Activated B cell treated with CpG ODN at 0.5 μM for 24 hours (primary cell): ENCODE measurements at places on chromosomes 5 and 9. TPM values are rescaled to one million over a fixed set of nuclear protein-coding genes. Genes with fewer than 3 reads are reported as not detected.

DNA sequence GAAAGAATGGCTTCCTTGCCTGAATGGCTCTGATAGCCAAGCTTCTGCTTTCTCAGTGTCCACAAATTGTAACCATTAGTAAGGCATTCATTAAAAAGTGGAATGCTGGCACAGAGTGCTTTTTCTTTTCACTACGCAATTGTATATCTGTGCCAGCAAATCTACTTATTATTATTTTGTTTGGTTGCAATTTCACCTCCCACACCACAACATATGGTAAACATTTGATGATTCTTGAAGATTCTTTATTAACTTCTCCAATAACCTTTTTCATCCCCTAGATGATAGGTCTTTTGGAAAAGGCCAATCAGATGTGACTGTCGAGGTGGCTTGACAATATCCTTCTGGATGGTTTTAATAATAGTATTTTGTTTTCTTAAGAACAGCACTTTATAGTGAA, 234.1 kb downstream of the TMEM38B start:
- no peaks in the 10 kb centered on the region for H3K27me3 ChIP-seq
- DNase-seq, result no peak

DNA sequence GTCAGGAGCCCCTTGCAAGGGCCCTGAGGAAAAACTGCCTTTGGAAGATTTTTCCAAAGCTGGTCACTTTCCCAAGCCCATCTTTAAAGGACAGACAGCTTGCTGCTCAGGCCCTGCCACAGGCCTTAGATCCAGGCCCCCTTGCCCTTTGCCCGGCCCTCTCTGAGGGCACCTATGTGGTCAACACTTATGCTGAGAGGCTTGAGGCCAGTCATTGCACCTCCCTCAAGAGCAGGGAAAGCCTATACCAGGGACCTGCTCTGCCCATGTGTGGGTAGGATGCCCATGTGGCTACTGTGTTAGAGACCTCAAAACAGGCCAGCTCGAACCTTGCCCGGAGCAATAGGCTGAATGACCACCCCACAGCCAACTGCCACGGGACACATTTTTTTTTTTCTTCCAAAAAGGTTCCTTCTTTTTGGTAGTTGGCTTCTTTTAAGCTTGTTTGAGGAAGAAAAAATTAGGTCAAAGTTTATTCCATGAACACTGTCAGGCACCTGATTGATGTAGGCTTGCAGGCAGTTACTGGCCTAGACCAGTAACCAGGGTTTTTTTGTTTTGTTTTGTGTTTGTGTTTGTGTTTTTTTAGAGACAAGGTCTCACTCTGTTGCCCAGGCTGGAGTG, 3.8 kb downstream of the TCF7 start:
- H3K4me1 ChIP-seq, result peaks cover 36% of the 10 kb centered on the region
- H3K4me3 ChIP-seq, result no peak overlapping the region
- H3K27me3 ChIP-seq, result no peaks in the 10 kb centered on the region
- no peak overlapping the region for H3K27ac ChIP-seq
- H3K36me3 ChIP-seq, result peaks cover 5% of the 10 kb centered on the region
- no peak for DNase-seq

DNA sequence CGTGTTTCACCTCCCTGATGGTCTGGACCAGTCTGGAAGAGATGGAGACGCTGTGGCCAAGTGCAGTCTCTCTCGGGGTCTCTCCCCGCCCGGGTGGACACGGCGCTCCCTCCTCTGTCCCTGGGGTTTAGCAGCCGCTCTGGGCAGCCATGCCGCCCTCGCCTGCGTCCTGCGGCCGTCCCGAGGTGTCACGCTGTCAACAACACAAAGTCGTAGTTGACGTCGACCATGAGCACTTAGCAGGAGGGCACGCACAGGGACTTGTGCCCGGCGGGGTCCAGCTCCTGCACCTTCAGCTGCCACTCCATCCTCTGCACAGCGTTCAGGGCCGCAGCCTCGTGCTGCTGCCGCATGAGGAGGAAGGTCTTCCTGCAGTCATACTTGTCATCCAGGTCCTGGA, 368.9 kb downstream of the CDH9 start:
- no peaks in the 10 kb centered on the region for H3K4me1 ChIP-seq
- DNase-seq, result no peak
- H3K4me3 ChIP-seq, result no peak overlapping the region
- no peaks in the 10 kb centered on the region for H3K36me3 ChIP-seq

GRCh38 chr9:136078498-136079011, 16.5 kb downstream of the NACC2 start:
- peaks cover 13% of the 10 kb centered on the region for H3K4me1 ChIP-seq
- H3K36me3 ChIP-seq, result no peaks in the 10 kb centered on the region
- H3K4me3 ChIP-seq, result no peak overlapping the region
- DNase-seq, result no peak

GRCh38 chr9:110604171-110604601, 24.6 kb upstream of the SVEP1 start:
- no peak for DNase-seq
- H3K27ac ChIP-seq, result no peak overlapping the region
- H3K27me3 ChIP-seq, result peaks cover 6% of the 10 kb centered on the region
- no peaks in the 10 kb centered on the region for H3K36me3 ChIP-seq
- H3K4me3 ChIP-seq, result no peak overlapping the region
- no peaks in the 10 kb centered on the region for H3K4me1 ChIP-seq

Gene UNC13B
- total RNA-seq, result 0.53 and 0.78 TPM in 2 replicates

- DNase-seq, result no peak
- peak overlapping the region; percentile 47 for H3K4me3 ChIP-seq
- H3K36me3 ChIP-seq, result no peaks in the 10 kb centered on the region
- peaks cover 3% of the 10 kb centered on the region for H3K27me3 ChIP-seq
- no peak overlapping the region for H3K27ac ChIP-seq
- H3K4me1 ChIP-seq, result no peaks in the 10 kb centered on the region
These were observed 17.1 kb downstream of the F2R start for GRCh38 chr5:76733049-76733417.

DNA sequence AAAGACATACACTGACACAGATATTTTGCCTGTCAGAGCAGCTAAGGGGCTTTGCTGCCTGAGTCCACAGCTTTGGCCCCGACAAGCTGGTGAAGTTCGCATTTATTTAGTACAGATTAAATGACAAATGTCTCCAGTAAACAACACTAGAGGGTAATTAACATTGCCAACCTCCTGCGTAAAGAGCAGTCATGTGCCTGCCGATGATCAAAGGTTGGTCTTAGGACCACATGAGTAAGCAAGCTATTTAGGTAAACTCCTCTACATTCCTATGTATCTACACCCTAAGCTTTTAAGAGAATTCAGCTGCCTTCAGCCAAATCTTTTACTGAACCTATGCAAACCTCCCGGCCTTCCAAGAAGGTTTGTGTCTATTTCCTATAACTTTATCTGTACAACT, 73.0 kb upstream of the PJA2 start:
- no peak overlapping the region for H3K27ac ChIP-seq
- no peak overlapping the region for H3K4me3 ChIP-seq
- peaks cover 7% of the 10 kb centered on the region for H3K4me1 ChIP-seq

Gene XPA
- 14.4 and 18.1 TPM in 2 replicates for total RNA-seq

GRCh38 chr9:121364077-121364476, 6.0 kb downstream of the STOM start:
- no peak for DNase-seq
- peaks cover 17% of the 10 kb centered on the region for H3K4me1 ChIP-seq
- no peaks in the 10 kb centered on the region for H3K27me3 ChIP-seq
- H3K27ac ChIP-seq, result no peak overlapping the region

- H3K27me3 ChIP-seq, result no peaks in the 10 kb centered on the region
- no peak for DNase-seq
- peaks cover 46% of the 10 kb centered on the region for H3K4me1 ChIP-seq
- H3K27ac ChIP-seq, result peak overlapping the region; percentile 41
- no peak overlapping the region for H3K4me3 ChIP-seq
These were observed 42.6 kb downstream of the PRRT1B start for GRCh38 chr9:131587906-131588305.
